GM03348 (cell line): ENCODE measurements at places on chromosomes 3 and 15.

DNA sequence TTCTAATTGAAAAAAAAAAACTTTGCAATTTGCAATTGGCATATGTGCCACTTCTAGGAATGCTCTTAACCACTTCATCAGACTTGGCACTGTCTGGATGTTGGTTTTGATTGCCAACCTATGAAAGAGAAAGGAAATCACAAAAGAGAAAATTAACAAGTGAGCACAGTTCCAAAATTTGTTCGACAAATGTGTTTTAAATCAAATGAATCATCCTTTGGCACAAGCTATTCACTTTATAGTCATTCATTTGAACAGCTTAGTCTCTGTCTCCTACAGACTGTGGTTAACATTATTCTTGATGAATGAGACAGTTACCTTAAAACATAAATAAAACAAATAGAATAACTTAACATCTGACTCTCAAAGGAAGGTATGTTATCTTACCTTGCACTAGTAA, 265.0 kb downstream of the EPHA3 start:
- peak; percentile 35 for DNase-seq

- DNase-seq = peak; percentile 54
Measured at GRCh38 chr15:40929660-40930429, 705 bp downstream of the DLL4 start.

DNA sequence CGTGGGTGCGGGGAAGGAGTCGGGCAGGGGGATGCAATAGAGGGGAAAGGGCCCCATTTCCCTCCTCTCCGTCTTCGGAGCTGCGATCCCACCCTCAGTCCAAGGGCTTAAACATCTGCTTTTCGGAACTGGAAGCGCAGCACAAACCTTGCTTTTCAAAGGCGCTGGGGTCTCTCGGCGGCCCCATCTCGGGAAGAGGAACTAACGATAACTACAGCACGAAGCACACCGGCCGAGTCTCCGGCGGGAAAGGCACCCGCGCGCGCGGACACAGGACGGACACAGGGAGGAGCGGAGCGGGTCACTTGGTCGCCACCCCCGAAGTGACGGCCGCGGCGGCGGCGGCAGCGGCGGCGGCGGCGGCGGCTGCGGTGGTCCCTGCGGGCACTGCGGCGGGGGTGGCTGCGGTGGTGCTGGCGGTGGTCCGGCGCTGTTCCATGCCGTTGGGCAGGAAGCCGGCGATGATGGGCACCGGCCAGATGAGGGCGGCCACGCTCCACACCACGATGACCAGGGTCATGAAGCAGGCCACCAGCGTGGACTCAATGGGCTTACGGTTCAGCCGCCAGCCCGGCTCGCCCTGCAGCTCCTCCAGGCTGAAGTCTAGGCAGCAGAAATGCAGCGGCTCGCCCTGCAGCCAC, 1.1 kb downstream of the TMEM158 start:
- peak; percentile 86 for DNase-seq

DNA sequence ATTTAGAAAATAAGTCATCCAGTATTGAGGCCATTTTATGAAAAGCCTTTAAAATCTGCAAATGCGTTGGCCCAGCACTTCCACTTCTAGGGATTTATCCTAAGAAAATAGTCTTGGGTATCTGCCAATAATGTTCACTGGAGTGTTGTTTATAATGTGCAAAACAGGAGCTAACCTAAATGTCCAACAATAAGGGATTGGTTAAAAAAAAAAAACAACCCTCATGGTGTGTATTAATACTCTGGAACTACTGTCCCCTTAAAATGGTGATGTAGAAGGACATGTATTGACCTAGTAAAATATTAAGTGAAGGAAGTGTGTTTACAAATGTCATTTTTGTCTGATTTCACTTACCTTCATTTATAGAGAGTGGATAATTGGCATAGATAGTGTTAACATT, 58.0 kb downstream of the IGF1R start:
- DNase-seq = no peak

DNA sequence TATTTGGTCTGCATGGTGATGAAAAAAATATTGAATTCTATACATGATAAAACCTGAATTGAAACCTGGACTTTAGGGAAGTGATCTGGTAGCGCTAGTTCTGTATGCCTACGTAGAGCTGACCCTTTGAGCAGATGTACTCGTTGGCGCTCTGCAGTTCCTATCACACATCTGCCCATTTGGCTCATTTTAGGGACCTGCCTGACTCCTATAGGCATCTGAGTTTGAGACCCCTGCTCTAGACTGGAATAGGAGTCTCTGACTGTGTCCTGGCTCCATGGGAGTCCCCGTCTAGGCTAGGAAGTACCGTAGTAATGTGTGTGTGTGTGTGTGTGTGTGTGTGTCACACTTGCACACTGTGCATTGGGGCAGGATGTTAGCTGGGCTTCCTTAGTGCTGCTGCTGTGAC, 21.2 kb downstream of the STARD5 start:
- DNase-seq = no peak

DNA sequence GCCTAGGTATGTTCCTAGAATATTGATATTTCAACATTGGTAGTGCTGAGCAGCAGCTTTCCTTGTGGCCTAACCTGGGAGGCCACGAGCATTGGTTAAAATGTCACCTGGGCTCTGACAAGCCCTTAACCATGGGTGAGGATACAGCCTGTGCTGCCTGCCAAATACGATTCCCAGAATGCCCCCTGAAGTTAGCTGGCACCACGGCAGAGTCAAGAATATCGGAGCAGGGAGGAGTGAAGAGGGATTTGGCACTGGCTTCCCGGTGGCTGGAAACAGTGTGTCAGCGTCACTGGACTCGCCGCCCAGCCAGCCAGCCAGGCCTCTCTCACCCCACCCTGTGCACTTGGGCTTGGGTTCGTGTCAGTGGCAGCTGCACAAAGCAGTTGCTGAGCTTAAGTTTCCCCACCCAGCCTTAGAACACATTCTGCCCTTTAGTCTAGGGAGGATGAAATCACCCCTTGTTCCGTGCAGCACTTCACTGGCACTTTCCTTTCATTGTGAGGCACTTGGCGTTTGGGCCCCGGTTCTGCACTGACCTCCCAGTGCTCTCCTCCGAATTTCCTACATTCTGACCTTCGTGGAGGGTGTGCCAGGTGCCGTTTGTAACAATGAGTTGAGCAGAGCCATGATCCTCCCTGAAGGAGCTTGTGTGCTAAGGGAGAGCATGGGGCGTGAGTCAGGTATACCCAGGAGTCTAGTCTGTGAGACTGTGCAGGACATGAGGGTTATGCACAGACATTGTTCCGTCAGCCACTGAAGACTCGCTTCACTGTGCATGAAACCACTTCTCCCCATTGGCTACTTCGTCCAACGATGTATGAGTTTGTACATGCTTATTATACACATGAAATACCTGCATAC, 152.8 kb upstream of the BHLHE40 start:
- peak; percentile 67 for DNase-seq

- no peak for DNase-seq
Measured at GRCh38 chr15:48242015-48242414, 35.9 kb downstream of the SLC12A1 start.

- no peak for DNase-seq
Measured at GRCh38 chr3:77795013-77795412, 755.1 kb downstream of the ROBO2 start.

GRCh38 chr3:14810801-14811661, 7.7 kb upstream of the FGD5 start:
- DNase-seq = no peak

- peak; percentile 90 for DNase-seq
Measured at GRCh38 chr3:48504051-48504946, at the start of gene SHISA5. Gene SHISA5 (minus strand): TSS chr3:48504174. CDS start chr3:48504094, 80 bp downstream.

DNA sequence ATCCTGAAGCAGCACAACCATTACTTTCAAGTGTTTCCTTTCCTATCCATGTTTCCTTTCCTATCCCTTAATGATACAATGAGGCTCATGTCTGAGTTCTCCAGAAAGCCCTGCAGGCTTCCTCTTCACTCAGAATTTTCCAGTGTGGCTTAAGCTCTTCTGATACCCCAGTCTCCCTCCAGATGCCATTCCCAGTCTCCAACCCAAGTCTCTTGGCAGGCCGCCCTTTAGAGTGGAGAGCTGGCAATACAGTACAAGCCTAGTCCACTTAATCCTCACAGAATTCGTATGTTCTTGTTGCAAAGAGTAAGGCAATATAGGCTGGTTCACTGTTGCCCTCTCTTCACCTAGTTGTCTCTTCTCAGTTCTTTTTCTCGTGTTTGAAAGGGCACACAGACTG, 503.9 kb upstream of the MDFIC2 start:
- DNase-seq = no peak

GRCh38 chr3:64773137-64773536, 85.3 kb upstream of the ADAMTS9 start:
- DNase-seq = no peak

- DNase-seq = peak; percentile 28
Measured at GRCh38 chr3:170007031-170007663, 30.6 kb upstream of the GPR160 start.

GRCh38 chr3:134031348-134031915, 1.7 kb upstream of the SLCO2A1 start:
- no peak for DNase-seq

- DNase-seq = no peak
Measured at GRCh38 chr3:58425782-58426181, 7.8 kb downstream of the PDHB start.

GRCh38 chr15:67341539-67341938, 87.0 kb downstream of the IQCH start:
- no peak for DNase-seq

DNA sequence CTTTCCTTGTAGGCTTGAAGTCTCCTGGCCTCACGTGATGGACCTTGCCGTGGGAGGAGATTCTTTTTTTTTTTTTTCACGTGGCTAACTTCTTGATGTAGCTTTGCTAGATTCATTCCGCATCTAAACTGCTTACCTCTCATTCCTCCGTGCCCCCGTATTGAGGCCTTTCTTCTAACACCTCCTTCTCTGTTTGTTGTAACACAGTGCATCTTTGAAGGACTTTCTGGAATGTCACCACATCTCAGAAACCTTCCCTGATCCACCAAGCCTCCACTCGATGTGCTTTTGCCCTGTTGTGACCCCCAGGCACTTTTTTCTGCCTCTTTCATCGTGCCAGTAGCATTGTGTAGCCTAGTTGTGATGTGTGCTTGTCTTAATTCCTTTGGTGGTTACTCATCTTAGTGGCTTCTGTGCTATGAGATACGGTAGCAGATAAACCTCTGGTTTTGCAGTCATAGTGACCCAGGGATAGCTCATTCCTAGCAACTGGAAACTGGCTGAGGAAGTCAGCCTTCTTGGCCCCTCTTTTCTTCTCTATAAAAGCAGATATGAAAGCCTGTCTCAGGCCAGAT, 1.6 kb upstream of the BNC1 start:
- peak; percentile 77 for DNase-seq

- DNase-seq = no peak
Measured at GRCh38 chr15:67801926-67802914, 23.1 kb upstream of the SKOR1 start.

GRCh38 chr3:170738766-170739165, 131.2 kb downstream of the RPL22L1 start:
- DNase-seq = no peak

GRCh38 chr3:71069797-71070196, 513.7 kb downstream of the FOXP1 start:
- DNase-seq = peak; percentile 54

DNA sequence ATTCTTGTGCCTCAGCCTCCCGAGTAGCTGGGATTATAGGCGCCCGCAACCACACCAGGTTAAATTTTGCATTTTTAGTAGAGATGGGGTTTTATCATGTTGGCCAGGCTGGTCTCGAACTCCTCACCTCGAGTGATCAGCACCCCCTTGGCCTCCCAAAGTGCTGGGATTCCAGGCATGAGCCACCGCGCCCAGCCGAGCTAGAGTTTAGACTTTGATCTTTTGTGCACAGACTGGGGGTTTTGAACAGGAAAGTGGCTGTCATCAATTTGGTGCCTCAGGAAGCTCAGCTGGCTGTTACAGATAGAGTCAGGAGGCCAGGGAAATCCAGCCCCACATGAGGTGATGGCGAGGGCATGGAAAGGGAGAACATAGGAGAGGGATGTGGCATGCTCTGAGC, 19.3 kb upstream of the IREB2 start:
- no peak for DNase-seq

GRCh38 chr3:54792584-54792983, 135.3 kb downstream of the LRTM1 start:
- DNase-seq = no peak

- DNase-seq = peak; percentile 22
Measured at GRCh38 chr3:110608566-110608965, 463.1 kb upstream of the NECTIN3 start.

DNA sequence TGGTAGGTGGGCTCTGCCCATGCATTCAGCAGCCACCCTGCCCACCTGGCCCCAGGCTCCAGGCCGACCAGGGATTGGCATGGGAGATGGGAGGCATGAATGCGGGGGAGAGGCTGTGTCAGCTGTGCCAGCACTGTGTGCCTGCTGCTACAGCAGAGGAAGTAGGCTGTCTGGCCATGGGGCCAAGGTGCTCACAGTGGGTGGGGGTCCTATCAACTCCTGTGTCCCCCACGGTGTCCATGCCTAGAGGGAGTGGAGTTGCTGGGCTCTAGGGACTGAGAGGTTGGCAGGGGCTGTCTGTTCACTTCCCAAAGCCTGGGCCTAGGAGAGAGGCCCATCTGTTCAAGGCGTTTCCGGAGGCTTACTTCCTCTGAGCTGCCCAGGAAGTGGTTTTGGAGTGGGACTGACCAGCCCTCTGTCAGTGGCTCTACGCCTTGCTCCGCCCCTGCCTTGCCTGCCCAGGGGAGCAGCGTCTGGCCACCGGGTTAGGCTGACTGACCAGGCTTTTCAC, 5.8 kb downstream of the PRKCD start:
- DNase-seq = peak; percentile 86

DNA sequence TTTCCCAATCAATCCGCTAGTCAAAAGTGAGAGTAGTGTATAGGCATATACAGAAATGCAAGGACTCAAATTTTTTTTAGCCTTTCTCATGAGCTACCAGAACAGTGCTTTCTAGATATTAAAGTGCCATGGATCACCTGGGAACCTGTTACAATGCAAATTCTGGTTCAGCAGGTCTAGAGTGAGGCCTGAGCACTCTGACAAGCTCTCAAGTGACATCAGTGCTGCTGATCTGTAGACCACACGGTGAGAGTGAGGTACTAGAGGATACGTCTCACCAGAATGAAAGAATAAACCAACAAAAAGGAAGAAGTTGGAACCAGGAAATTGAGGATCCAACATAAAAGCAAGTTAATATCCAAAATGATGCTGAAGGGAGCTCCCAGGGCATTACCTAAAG, 16.0 kb upstream of the PLA2G4D start:
- DNase-seq = no peak

DNA sequence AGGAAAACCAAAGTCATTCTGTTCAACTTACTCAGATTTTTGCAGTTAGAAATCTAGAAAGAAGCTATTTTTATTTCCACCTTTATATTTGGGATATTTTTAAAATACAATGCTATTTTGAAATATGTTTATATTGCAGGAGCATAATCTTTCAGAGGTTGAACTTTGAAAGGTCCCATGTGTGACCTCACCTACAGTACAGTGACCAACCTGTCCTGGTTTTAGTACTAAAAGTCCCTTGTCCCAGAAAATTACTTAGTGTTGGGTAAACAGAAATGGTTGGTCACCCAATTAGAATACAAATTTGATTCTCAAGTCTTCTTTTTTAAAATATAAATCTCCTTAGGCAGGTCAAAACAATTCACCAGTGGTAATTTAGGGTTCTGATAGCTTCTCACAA, 141.6 kb upstream of the FRMD4B start:
- no peak for DNase-seq

GRCh38 chr3:163573324-163573723, 1505.0 kb downstream of the SI start:
- no peak for DNase-seq
